Spleen (tissue), 13 donors: ENCODE measurements at places on chromosomes 6 and 20. TPM values are rescaled to one million over a fixed set of nuclear protein-coding genes. Genes with fewer than 3 reads are reported as not detected.

DNA sequence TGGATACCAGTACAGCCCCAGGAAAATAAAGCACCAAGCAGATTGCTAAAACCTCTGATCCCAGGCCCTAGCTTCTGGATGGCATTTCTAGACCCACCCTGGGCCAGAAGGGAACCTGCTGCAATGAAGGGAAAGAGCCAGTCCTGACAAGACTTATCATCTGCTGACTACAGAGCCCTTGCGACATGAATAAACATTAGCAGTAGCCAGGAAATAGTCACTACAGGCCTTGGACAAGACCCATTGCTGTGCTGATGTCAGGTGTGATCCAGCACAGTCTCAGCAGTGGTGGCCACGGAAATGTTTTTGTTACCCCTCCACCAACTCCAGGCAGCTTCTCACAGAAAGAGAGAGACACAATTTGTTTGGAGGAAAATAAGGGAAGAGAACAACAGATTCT, 399.3 kb downstream of the HAO1 start:
- H3K27ac ChIP-seq = no peak overlapping the region
- H3K27me3 ChIP-seq = no peaks in the 10 kb centered on the region
- no peaks in the 10 kb centered on the region for H3K4me1 ChIP-seq

Gene FNDC11
- 1.3 TPM for total RNA-seq

Gene EPPIN
- not detected for total RNA-seq

- no peaks in the 10 kb centered on the region for H3K27me3 ChIP-seq
- no peak overlapping the region for H3K4me3 ChIP-seq
- DNase-seq = no peak
Observed at GRCh38 chr6:74596588-74596987, 609.3 kb downstream of the COL12A1 start.

DNA sequence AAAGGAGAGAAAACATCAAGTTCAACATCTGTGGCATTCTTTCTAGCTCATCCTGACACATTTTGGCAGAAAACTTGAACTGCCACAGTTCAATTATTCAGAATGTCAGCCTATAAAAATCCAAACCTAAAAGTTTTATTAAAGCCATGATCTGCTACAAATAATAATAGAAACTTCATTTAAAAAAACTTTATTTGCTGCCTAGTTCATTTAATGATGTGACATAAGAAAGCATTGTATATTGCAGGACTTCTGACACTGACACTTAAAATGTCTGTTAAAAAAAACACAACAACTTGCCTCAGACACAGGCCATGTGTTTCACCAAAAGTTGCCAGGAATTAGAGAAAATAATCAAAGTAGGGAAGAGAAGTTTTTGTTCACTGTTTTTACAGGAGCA, 88.3 kb upstream of the HTR1E start:
- H3K27ac ChIP-seq = no peak overlapping the region
- H3K4me3 ChIP-seq = no peak overlapping the region
- H3K27me3 ChIP-seq = no peaks in the 10 kb centered on the region
- no peaks in the 10 kb centered on the region for H3K4me1 ChIP-seq
- DNase-seq = no peak

- H3K27me3 ChIP-seq = no peaks in the 10 kb centered on the region
- no peaks in the 10 kb centered on the region for H3K4me1 ChIP-seq
- peaks cover 11% of the 10 kb centered on the region for H3K36me3 ChIP-seq
- no peak overlapping the region for H3K27ac ChIP-seq
Observed at GRCh38 chr20:13758884-13759283, 25.8 kb downstream of the ESF1 start.

Gene ACTL10
- total RNA-seq = 3.5 TPM

GRCh38 chr6:4673861-4674260, 102.3 kb upstream of the CDYL start:
- no peaks in the 10 kb centered on the region for H3K27me3 ChIP-seq
- H3K36me3 ChIP-seq = no peaks in the 10 kb centered on the region
- DNase-seq = no peak
- H3K4me1 ChIP-seq = no peaks in the 10 kb centered on the region
- H3K4me3 ChIP-seq = no peak overlapping the region

Gene SLC17A3
- total RNA-seq = not detected

DNA sequence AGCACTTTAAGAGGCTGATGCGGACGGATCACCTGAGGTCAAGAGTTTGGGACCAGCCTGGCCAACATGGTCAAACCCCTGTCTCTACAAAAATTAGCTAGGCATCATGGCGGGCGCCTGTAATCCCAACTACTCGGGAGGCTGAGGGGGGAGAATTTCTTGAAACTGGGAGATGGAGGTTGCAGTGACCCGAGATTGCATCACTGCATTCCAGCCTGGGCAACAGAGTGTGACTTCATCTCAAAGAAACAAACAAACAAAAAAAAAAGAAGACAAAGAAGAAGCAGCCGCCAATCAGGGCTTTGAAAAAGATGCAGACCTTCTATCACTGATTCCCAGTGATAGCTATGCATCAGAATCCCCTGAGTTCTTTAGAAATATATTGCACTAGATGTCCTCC, 56.8 kb downstream of the COL9A1 start:
- no peaks in the 10 kb centered on the region for H3K4me1 ChIP-seq
- no peaks in the 10 kb centered on the region for H3K27me3 ChIP-seq
- DNase-seq = no peak
- H3K4me3 ChIP-seq = no peak overlapping the region

DNA sequence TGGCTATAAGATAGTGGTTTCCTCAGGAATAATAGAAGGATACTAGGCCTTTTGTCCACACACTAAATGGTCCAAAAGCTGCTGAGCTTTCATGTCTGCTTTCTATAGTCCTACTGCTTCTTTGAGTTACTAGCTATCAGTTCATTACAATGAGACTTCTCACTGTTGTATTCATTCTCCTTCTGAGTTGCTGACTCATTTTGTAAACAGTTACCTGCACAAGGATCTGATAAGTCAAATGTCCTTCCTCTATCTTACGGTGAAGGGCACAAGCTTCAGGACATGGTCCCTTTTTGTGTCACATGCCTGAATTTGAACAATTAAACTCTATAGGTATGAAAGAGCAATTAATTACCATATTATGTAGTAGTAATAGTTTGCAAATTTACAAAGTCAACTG, 90.5 kb downstream of the MAN1A1 start:
- H3K27me3 ChIP-seq = no peaks in the 10 kb centered on the region
- no peaks in the 10 kb centered on the region for H3K36me3 ChIP-seq
- no peaks in the 10 kb centered on the region for H3K4me1 ChIP-seq
- DNase-seq = no peak

- no peaks in the 10 kb centered on the region for H3K4me1 ChIP-seq
- no peaks in the 10 kb centered on the region for H3K36me3 ChIP-seq
- H3K27me3 ChIP-seq = no peaks in the 10 kb centered on the region
- no peak overlapping the region for H3K4me3 ChIP-seq
- H3K27ac ChIP-seq = no peak overlapping the region
Observed at GRCh38 chr6:78623554-78623953, 243.8 kb upstream of the IRAK1BP1 start.

Gene OPN5
- total RNA-seq = not detected

GRCh38 chr20:33490934-33491656, 1.2 kb downstream of the CBFA2T2 start:
- peaks cover 19% of the 10 kb centered on the region for H3K4me1 ChIP-seq
- no peaks in the 10 kb centered on the region for H3K27me3 ChIP-seq
- H3K4me3 ChIP-seq = peak overlapping the region; percentile 55
- no peak for DNase-seq
- peak overlapping the region; percentile 95 for H3K27ac ChIP-seq

Gene IMPG1
- total RNA-seq = not detected

DNA sequence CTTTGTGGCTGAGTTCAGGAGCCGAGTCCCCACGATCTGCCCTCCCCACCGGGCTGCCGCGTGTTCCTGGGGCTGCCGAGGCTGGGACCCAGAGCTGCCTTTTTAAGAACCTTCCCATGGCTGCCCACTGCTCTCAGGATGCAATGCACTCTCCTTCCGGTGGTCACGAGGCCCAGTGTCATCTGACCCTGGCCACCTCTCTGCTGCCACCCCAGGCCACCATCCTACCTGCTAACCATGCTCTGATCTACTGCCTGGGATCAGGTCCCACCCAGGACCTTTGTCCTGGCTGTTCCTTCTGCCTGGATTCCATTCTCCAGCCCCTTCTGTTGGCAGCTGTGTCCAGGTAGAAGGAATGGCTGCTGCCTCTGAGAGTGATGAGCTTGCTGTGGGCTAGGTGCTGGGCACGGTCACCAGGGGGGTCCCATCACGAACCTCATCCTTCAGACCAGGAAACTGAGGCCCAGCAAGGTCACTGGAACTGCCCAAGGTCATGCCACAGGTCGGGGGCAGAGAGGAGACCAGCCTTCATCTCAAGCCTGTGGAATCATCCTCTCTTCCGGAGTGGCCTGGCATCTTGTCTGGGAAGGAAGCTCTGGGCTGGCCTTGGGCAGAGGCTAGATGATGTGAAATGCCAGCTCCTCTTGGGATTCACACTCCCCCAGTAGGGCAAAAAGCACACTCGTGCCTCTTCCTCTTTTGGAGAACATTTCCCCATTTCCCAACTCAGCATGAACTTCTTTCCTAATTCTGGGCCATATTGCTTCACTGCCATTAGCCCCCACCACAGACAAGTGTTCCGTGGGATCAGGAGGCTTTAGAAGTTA, 20.5 kb downstream of the PCK1 start:
- DNase-seq = peak; percentile 51
- no peaks in the 10 kb centered on the region for H3K27me3 ChIP-seq
- peaks cover 26% of the 10 kb centered on the region for H3K4me1 ChIP-seq
- H3K27ac ChIP-seq = no peak overlapping the region

- no peaks in the 10 kb centered on the region for H3K4me1 ChIP-seq
- no peak overlapping the region for H3K4me3 ChIP-seq
- no peak for DNase-seq
- no peak overlapping the region for H3K27ac ChIP-seq
- no peaks in the 10 kb centered on the region for H3K27me3 ChIP-seq
- no peaks in the 10 kb centered on the region for H3K36me3 ChIP-seq
Observed at GRCh38 chr6:117188627-117189201, 76.6 kb upstream of the VGLL2 start.

Gene VSTM2L
- 88.7 TPM for total RNA-seq

Gene ECT2L
- not detected for total RNA-seq

DNA sequence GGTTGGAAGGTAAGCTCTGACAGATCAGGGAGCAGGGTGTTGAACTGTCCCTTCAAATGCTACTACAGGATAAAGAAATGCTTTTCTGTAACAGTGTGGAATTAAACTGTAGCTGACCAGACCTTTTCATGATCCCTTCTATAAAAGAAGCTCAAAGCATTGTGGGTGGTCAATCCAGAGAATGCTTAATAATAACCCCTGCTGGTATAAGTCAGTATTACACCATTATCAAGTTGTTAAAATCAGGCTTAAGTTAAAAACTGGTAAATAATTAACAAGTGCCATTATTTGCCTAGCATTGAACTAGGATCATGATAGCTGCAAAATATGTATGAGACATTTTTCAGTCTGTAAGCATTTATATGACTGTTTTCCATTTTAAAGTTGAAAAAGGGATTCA, 468.9 kb downstream of the PKHD1 start:
- DNase-seq = no peak
- no peaks in the 10 kb centered on the region for H3K4me1 ChIP-seq

GRCh38 chr6:89321131-89321970, 6.3 kb upstream of the GABRR2 start:
- peaks cover 37% of the 10 kb centered on the region for H3K4me1 ChIP-seq
- H3K27me3 ChIP-seq = no peaks in the 10 kb centered on the region
- DNase-seq = no peak
- no peak overlapping the region for H3K4me3 ChIP-seq
- H3K27ac ChIP-seq = no peak overlapping the region
- no peaks in the 10 kb centered on the region for H3K36me3 ChIP-seq

GRCh38 chr20:37567331-37567665, 39.6 kb upstream of the BLCAP start:
- H3K27me3 ChIP-seq = peaks cover 88% of the 10 kb centered on the region
- H3K4me3 ChIP-seq = no peak overlapping the region
- H3K36me3 ChIP-seq = no peaks in the 10 kb centered on the region
- no peak overlapping the region for H3K27ac ChIP-seq
- no peak for DNase-seq
- peaks cover 9% of the 10 kb centered on the region for H3K4me1 ChIP-seq

DNA sequence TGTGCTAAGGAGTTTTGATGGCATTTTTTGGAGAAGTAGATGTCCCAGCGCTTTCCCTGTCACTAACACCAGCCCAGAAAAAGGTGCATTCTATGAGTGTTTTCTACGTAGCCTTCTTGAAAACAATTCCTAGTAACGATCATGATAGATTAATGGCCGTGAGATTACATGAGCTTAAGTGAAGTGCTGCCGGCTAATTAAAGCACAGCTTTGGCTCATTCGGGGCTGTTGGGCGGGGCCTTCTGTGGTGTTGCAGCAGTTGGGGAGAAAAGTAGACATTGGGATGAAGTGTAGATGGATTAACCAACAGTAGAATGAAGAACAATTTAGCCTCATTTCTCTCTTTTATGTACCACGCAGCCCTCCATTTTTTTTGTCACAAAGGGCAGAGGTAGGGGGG, 20.8 kb upstream of the TRAF3IP2 start:
- no peak overlapping the region for H3K27ac ChIP-seq
- no peak for DNase-seq
- H3K27me3 ChIP-seq = no peaks in the 10 kb centered on the region

GRCh38 chr6:144171406-144171805, 21.1 kb downstream of the STX11 start:
- no peak overlapping the region for H3K4me3 ChIP-seq
- no peak for DNase-seq

Gene BTN3A1
- 109 TPM for total RNA-seq

DNA sequence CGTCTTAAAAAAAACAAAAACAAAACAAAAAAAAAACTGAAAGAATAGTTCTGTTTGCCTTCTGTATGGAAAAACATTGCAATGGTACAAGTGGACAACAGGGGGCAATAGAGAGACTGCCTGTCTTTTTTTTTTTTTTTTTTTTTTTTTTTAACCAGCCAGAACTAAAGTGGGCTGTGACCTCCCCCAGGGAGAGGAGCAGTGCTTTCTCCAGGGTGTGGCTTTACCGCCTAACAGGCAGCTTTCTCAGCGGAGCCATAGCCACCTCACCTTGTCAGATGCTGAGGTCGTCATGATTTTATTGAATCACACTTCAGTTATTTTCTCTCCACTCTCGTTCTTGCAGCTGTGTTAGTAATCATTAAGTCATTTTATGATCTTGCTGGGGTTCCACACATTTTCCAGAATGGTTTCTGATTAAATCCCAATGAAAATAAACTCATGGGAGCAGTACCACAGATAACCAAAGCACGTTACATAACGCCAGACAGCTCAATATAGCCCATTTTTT, 78.4 kb downstream of the GMPR start:
- H3K27ac ChIP-seq = no peak overlapping the region
- H3K4me1 ChIP-seq = peaks cover 41% of the 10 kb centered on the region
- no peak for DNase-seq
